Stimulated activated CD8-positive, alpha-beta memory T cell treated with anti-CD3 and anti-CD28 coated beads, Interleukin-15, amount 100 ng/mL, for 24 hours (primary cell): ENCODE measurements at places on chromosomes 7 and 10.

GRCh38 chr10:21494191-21495001 lies 31.1 kb downstream of the SKIDA1 start:
- no peak for DNase-seq

DNA sequence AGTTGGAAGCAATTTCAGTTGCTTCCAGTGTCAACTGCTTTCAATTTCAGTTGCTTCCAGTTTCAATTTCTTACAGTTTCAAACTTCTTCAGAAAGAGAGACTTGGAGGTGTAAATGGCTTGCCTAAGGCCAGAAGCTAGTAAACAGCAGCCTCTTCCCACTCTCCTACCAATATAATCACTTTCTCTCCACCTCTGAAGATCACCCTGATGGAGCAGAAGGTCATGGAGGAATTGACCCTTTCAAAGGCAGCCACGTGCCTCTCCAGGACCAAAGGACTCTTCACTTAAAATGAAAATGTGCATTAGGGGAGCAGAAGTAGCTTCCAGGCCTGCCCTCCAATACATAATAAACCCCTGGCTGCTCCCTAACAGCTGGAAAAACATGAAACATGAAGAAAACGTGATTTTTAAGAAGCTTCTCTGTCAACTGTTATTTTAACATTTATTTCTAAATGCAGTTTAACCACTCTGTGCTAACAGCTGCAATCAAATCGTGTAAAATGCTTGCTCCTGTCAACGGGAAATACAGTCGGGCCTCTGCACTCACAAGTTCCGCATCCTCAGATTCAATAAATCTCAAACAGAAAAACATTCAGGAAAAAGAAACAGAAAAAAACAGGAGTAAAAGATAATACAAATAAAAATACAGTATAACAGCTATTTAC lies 1020.6 kb downstream of the XPNPEP1 start:
- no peak for DNase-seq

DNA sequence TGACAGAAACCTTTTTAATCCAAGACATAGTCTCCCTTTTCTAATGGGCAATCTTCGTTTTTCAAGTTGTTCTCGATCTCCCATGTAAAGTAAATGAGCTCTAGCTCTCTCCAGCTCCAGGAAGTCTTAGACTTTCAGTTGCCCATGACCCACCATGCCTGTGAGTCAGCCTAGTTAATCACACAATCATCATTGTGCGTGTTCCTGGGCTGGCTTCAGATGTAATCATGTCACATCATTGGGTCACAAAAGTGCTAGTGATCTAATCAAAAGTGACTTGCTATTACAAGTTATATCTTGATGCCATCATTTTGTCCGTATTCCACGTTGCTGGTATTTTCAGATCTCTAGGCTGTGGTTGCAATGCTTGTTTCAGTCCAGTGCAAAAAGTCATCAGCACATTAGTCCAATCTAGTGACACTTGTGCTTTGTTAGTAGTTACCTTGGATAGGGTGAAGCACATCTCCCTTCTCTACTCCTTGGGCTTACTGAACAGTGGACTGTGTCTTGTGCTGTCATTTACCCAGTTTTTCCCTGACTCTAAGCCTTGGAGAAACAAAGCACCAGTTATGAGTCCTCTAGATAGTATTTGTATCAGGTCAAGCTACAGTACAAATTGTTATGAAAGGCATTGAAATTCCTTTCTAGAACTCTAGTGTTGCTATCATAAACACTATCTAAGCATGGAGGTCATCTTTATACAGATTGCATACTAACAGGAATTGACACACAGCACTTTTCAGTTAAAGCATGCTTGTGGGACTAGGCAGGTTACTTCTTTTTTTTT lies 316.6 kb downstream of the GFRA1 start:
- DNase-seq = no peak

DNA sequence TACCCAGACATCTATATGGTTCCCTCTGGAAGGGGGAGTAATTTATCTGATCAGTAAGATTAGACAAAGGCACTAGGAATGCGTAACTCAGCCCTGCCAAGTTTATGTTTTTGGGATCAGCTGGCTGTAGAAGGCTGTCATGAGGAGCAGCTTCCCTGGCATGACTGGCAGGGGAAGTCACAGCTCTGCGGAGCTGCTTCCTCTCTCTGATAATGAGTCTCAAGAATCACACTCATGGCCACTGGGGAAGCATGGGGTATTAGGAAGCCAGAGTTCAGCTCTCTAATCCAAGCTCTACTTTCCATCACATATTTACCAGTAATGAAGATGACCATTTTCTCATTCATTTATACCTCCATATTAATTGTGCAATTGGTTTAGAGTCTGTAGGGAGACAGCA lies 758.9 kb downstream of the GRM8 start:
- no peak for DNase-seq
